ENCODE measurements at places on chromosomes 12 and 14.

DNA sequence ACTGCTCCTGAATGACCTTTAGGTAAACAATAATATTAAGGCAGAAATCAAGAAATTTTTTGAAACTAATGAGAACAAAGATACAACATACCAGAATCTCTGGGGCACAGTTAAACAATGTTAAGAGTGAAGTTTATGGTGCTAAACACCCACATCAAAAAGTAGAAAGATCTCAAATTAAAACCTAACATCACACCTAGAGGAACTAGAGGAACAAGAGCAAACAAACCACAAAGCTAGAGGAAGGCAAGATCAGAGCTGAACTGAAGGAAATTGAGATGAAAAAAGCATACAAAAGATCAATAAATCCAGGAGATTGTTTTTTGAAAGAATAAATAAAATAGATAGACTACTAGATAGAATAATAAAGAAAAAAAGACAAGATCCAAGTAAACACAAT is 7.2 kb downstream of the OR8S1 start:
- DNase-seq: no peak

DNA sequence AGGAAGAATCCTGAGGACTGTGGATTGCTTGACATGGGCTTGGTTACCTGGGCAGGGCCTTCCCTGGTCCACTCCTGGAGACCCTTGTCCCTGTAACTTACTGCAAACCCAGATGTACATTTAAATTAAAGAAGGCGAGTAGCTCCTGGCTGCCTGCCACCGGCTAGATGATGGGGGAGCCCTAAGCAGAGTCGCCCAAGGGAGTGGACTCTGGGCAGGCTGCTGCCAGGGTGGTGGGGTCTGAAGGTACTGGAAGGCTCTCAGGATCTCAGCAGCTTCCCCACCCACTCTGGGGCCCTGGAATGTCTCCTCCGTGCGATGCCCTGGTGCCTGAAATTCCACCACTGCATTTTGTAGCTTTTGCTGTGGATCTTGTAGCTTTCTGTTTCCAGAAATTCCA is 74.7 kb downstream of the FBXL14 start:
- DNase-seq: no peak

DNA sequence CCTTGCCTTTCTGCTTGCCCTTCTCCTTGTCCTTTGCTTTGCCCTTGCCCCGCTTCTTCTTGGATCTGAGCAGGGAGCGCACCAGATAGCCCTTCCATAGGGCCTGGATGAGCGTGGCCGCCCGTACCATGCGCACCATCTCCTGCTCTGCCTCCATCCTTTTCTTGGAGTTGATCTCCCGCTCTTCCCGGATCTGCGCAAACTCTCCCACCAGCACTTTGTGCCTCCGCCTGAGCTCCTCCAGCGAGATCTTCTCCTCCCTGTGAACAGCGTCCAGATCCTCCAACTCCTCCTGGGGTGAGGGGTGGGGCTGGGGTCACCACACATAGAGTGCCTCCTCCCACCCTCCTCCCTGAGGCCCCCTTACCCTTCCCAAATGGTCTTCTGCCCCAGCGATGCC is 10.1 kb downstream of the RITA1 start:
- DNase-seq: no peak

DNA sequence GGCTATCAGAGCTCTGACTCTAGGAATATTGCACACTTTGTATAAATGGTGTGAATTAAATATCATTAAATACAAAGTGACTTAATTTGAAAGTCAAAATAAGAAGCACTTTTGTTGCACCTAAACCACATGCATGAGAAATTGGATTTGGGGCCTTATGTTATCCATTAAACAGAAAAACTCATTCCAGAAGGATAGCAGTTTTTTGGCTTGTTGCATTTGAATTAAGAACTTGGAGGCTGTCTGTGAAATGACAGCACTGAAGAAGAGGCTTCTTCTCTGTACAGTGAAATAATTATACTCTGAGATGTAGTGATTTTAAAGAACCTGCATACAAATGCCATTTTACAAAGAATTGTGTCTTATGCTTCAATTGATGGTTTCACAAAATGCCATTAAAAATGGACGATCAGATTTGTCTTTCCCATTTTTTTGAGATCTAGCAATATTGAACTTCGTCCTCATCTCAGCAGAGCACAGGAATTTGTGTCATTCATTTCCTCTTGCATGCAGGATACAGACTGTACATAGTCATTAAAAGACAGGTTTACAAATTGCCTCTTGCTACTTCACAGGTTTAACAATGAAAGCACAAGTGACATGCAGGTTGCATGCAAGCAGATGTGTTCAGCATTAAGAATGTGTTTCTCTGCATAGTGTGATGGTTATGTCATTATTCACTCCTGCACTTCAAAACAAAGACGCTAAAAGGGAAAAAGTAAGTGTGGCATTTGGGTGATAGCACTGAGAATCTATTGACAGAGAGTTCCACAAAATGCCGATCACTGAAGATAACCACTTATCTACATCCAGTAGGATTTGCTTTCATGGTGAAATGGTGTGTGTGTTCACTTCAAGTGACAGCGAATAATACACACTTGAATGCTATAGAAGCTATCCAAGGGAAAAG is 35.9 kb upstream of the PYGL start:
- no peak for DNase-seq

- no peak for DNase-seq
Measured at GRCh38 chr12:108642269-108642870, 8.7 kb upstream of the SELPLG start.

DNA sequence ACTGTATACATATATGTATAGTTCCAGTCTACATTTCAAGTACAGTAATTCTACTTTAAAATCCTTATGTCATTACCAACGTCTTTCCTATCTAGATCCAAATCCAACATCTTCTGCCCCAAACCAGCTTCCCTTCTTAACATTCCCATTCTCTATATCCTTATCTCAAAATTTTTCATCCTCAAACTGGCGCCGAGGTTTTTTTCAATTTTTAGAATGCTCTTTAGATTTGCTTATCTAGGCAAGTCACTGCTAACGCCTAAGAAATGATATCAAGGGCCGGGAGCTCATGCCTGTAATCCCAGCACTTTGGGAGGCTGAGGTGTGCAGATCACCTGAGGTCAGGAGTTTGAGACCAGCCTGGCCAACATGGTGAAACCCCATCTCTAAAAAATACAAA is 48.3 kb downstream of the RIMKLB start:
- DNase-seq: no peak

DNA sequence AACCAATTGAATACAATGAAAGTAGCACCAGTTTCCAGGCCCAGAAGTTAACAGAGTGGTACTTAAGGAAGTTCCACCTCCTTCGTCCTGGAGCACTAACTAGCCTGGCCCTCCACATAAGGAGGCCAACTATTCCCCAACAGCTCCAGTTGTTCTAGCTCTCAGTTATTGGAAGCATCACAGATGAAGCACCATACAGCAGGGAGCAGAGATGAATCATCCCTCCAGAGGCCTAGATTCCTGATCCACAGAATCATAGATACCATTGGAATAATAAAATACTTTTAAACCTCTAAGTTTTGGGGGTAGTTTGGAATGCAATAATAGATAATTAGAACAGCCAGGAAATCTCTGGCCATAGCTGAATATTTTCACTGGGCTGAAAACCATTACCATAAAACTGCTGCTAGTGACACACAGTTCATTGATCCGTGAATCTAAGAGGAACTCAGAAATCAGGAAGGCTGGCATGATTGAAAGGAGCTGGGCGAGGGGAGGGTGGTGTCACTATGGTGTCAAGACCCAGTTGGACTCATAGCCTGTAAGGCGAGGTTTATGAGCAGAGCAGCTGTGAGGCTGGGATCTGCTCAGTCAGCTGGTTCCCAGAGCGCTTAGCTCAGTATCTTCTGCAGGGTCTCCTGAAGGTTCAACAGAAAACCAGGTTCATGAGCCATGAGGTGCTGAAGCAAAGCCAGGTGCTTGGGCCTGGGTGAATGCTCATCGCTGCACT is 371.4 kb upstream of the TMTC1 start:
- no peak for DNase-seq

GRCh38 chr12:77232045-77232444 is 166.7 kb upstream of the E2F7 start:
- no peak for DNase-seq

- no peak for DNase-seq
Measured at GRCh38 chr14:49975276-49975675, 82.4 kb downstream of the ARF6 start.

- no peak for DNase-seq
Measured at GRCh38 chr14:99737451-99737951, 53.4 kb downstream of the CYP46A1 start.

DNA sequence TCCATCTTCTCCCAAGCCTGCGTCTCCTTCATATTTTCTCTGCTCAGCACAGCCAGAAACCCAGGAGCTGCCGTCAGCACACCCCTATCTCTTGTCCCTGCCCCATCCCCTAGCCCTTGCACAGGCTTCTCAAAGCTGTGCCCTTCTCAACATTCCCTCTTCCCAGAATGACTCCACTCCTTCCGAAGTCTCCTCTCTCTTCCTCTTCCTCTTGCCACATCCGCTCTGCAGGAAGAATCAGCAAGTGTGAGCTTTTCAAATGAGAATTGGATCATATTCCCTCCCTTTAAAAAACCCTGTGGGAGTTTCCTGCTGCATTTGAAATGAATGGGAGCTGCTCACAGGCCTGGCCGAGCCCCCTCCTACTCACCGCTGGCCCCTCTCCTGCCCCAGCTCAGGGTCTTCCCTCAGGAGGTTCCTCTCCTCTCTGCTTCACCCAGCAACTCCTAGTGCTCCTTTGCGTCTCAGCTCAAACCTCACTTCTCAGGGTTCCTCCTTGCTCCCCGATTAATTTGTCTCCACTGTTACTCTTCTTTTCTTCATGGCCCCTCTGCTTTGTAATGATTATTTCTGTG is 528.5 kb upstream of the CCDC196 start:
- DNase-seq: no peak

GRCh38 chr14:61620130-61620946 is 75.0 kb upstream of the HIF1A start:
- no peak for DNase-seq

DNA sequence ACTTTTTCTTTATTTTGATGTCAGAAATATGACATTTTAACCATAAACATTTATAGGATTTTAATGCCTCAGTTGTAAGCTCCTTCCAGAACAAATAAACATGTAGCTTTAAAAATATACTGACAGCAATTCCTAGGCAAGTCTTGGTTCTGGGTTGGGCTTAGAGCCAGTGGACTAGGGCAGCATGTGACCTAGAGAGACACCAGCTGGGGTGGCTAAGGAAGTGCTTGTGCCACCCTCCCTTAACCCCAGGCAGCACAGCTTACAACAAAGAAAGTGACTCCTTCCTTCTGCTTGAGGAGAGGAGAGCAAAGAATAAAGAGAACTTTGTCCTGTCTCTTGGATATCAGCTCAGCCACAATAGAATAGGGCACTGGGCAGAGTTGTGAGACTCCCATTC is 61.6 kb upstream of the KTN1 start:
- DNase-seq: no peak

GRCh38 chr12:67424784-67425183 is 155.6 kb downstream of the CAND1 start:
- DNase-seq: no peak

DNA sequence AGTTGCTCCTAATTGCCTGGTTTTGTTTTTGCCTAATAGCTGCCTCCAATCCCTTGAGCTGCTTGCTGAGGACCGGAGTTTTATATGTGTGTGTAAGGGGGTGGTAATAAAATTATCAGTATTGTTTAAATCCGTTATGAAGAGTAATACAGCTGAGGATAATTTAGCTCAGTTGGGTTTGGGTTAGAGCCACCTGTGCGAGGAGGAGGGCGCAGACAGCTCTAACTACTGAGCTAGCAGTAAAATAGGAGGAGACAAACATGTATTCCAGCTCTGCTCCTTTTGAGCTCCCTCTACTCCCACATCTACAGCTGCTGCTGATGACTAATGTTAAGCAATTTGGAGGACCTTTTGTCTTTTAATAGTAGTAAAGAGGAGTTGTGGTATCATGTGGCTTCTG is 61.5 kb downstream of the SPATS2 start:
- DNase-seq: no peak

DNA sequence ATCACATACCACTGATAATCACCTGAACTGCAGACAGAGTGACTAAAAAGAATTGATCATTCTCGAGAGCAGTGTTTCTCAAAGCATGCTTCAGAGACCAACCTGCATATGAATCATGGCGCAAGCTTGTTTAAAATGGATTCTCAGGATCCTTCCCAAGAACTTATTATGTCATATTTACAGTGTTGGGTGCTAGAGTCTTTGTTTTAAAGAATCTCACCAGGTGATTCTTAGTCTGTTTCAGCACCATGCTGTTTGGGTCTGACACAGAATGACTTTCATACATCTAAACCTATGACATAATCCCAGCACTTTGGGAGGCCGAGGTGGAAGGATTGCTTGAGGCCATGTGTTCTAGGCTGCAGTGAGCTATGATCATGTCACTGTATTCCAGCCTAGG is 31.3 kb upstream of the SSPN start:
- DNase-seq: no peak

DNA sequence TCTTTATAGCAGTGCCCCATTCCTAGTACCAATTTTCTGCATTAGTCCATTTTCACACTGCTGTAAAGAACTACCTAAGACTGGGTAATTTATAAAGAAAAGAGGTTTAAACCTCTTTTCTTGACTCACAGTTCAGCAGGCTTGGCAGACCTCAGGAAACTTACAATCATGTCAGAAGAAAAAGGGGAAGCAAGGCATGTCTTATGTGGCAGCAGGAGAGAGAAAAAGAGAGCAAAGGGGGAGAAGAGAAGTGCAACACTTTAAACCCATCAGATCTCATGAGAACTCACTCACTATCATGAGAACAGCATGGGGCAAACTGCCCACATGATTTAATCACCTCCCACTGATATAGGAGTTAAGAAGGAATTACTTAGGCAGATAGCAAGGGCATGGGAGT is 101.6 kb upstream of the PLEKHG7 start:
- DNase-seq: no peak

DNA sequence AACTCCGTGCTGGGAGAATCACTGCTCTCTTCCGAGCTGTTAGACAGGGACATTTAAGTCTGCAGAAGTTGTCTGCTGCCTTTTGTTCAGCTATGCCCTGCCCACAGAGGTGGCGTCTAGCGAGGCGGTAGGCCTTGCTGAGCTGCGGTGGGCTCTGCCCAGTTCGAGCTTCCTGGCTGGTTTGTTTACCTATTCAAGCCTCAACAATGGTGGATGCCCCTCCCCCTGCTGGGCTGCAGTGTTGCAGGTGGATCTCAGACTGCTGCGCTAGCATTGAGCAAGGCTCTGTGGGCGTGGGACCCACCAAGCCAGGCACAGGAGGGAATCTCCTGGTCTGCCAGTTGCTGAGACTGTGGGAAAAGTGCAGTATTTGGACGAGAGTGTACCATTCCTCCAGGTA is 43.7 kb downstream of the GPR137C start:
- no peak for DNase-seq

GRCh38 chr12:119020406-119021360 is 39.3 kb downstream of the SRRM4 start:
- no peak for DNase-seq

- no peak for DNase-seq
Measured at GRCh38 chr14:93903342-93904184, 23.6 kb upstream of the FAM181A start.

DNA sequence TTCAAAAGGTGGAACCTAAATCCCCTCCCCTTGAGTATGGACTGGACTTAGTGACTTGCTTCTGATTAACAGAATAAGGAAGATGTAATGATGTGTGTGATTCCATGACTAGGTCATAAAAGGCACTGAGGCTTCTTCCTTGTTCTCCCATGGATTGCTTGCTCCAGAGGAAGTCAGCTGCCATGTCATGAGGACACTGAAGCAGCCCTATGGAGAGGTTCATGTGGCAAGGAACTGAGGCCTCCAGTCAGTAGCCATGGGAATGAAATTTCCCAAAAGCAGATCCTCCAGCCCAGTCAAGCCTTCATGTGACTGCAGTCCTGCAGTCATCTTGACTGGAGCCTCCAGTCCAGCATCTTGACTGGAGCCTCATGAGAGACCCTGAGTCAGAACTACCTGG is 10.7 kb downstream of the TMBIM4 start:
- DNase-seq: no peak

Measured in epithelial cell of prostate (primary cell).